ENCODE measurements at places on chromosomes 5 and 9. TPM values are rescaled to one million over a fixed set of nuclear protein-coding genes. Genes with fewer than 3 reads are reported as not detected.

Gene PCDHB8
- 2.8 TPM for total RNA-seq

GRCh38 chr5:73654171-73654811, 28.3 kb downstream of the ARHGEF28 start:
- DNase-seq: no peak

Gene MEIKIN
- not detected for total RNA-seq

DNA sequence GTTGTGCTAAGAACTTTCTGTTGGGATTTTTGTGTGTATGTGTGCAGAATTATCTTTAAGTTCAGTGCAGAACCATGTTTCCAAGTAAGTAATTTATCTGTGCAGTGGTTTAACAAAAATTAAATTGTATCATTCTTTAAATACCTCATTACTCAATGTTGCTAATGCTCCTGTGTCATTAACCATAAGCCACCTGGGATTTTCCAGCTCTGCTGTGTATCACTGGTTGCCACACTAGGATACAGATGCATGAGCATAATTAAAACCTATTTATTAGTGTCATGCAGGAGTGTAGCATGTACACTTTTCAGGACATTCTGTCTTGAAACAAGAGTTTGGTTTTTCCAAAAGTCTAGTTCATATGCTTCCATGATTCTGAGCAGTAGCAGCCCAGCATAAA, 120.4 kb upstream of the PTGER4 start:
- no peak for DNase-seq

Gene KCNIP1
- 18.2 TPM for total RNA-seq

DNA sequence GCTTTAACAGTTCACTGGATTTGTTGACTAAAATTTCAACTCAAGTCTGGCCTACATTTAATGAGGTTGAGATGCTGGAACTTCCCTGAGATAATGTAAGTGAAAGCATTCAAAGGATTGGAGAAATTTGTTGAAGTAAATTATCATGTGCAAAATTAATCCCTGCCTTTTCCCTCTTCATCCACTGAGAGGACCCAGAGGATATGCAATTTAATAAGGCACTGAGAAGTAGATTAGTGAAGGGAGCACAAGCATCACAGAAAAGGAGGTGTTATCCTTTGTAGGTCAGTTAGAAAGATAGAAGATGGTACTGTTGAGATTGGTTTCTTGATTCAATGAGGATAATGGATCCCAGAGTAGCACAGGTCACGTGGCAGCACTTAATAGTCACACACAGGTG, 42.6 kb upstream of the ANKRD31 start:
- DNase-seq: no peak

GRCh38 chr9:89113851-89114250, 64.8 kb downstream of the SHC3 start:
- no peak for DNase-seq

Gene SLC6A7
- total RNA-seq: not detected

Gene FNIP1
- total RNA-seq: 28.8 TPM

DNA sequence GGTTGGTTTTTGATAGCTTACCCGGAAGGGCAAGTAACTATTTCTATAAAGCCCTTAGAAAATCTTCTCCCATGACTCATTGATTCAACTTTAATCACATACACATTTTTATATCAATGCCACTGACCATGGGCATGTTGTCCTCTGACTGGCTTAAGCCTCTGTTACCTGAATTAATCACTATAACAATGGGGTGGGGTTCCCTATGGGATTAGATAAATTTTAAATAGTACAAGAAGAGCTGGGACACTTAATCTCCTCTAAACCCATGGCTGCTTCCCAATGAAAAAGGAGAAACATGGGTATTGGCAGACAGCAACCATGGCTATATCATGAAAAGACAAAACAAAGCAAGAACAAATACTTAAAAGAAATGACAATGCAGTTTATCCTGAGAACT, 636.2 kb downstream of the BRINP1 start:
- no peak for DNase-seq

Gene IFNB1
- total RNA-seq: not detected

GRCh38 chr9:137029058-137029936, 1.3 kb upstream of the ABCA2 start:
- DNase-seq: peak; percentile 88

Gene GAS1
- total RNA-seq: 4.0 TPM

DNA sequence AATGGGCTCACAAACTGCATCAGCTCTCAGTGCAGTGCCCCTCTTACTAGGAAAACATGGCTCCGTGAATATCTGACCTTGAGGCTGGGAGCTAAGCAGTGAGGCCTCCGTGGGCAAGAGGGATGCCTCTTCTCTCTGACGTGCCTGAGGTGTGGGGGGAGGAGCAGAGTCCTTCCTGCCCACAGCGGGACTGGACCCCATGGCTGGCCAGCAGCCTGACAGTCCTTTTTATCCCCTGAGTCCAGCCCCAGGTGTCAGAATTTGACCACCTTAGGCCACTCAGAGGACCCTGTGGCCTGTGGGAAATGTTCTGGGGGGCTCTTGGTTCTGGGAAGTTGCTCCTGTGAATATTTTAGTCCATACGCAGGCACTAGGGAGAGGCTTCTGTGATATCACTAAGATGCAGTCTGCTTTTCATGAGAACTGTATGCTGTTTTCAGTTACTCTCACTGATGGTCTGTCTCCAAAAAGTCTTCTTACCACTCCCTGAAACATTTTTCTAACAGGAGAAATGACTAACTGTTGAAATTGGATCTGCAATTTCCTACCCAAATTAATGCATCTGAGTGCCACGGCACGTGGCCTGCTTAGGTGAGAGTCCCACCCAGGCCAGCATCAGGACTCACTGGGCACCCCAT, 23.4 kb downstream of the ANGPTL2 start:
- DNase-seq: no peak

Gene ERMP1
- 21.2 TPM for total RNA-seq

DNA sequence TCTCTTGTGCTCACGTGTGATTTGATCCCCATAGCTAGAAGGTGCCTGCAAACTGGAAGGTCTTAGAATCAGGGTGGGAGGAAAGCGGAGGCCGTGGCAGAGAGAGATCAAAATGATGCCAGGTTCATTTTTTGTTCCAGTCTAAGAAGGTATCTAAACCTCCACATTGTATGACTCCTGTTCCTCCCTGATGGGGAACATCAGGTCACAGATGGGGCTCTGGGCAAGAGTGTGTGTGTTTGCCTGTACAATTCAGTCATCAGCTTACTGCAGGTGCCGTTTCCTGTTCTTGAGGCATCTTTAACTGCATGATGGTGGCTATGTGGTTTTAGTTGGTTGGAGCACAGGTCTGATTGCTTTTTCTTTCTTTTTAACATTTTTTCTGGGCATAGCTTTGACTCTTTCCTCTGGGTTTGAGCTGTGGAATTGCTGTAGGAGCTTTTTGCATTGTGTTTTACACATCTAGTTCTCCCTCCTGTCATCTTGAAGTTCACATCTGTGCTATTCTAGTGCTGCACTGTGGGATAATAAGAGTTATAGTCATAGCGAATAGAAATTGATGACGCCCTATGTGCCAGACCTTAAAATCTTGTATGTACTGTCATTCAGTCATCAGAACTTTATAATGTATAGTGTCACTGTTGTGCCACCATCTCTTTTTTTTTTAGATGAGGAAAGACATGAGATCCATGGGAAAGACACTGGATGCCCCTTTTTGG, 30.8 kb downstream of the ARHGAP26 start:
- no peak for DNase-seq
